ENCODE measurements at places on chromosomes 6 and 20.

GRCh38 chr6:103047567-103047966 lies 1654.1 kb downstream of the GRIK2 start:
- no peak for DNase-seq

DNA sequence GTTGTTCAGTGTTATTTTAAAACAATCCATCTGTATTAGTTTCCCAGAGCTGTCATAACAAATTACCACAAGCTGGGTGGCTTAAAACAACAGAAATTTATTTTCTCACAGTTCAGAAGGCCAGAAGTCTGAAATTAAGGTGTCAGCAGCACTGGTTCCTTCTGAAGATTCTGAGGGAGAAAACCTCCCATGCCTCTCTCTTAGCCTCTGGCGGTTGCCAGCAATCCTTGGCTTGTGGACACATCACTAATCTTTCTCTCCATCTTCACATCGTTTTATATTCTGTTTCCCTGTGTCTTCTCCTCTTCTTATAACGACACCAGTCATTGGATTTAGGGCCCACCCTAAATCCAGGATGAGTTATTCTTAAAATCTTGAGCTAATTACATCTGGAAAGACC lies 70.2 kb upstream of the EPB41L1 start:
- DNase-seq = no peak

- DNase-seq = no peak
Observed at GRCh38 chr6:76774781-76775384, 688.4 kb downstream of the HTR1B start.

GRCh38 chr6:46491201-46491627 lies at the start of gene RCAN2:
RCAN2 (minus strand) TSS chr6:46491449.
- peak; percentile 13 for DNase-seq
